ENCODE measurements at places on chromosomes 3 and 15.

- no peak for DNase-seq
Measured at GRCh38 chr3:124741027-124741426, 10.8 kb downstream of the UMPS start.

- no peak for DNase-seq
Measured at GRCh38 chr3:164657631-164658030, 420.7 kb downstream of the SI start.

GRCh38 chr15:57060799-57061198 lies 142.4 kb downstream of the TCF12 start:
- DNase-seq = no peak

DNA sequence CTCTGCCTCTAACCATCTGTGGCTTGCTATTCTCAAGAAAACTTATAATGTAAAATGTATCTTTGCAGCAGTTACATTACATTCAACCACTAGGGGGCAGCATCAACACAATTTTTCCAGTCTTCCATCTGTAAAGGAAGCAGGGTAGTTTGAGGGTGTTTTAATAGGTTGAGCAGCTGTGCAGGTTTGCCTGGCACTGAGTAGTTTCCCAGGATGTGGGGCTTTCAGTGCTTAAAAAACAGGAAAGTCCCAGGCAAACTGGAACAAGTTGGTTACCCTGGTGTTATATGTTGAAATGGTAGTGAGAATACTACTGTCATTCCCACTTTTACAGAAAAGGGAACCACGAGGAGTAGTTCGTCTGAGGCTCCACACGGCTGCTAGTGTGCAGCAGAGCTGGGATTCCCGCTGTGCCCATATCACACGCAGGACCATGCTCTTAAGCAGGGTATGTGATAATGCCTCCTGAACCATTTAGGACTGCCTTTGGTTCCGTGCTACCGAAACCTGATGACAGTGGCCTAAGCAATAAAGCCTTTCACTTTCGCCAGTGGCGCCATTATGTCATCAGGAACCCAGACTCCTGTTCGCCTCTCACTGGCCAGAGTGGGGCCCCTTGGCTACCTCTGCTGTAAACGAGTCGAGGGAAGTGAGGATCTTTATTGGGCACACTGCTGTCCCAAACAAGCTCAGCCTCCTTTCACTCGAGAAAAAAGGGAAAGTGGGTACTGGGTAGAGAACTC lies 64.7 kb upstream of the ZBTB38 start:
- peak; percentile 79 for DNase-seq

DNA sequence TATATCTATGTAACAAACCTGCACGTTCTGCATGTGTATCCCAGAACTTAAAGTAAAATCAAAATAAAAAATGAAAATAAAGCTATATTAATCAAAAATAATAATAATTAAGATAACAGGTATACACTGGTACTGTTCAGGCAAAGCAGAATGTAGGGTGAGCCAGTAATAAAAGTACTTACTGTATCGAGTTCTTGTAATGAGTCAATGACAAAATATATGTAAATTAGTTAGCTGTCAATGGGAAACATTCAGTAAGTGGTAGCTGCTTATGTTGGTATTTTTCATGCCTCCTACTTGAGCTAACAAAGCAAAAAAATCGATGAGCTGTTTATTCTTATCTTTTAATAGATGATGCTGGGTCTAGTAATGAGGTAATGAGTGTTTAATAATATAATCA lies 93.2 kb downstream of the GBE1 start:
- DNase-seq = no peak

DNA sequence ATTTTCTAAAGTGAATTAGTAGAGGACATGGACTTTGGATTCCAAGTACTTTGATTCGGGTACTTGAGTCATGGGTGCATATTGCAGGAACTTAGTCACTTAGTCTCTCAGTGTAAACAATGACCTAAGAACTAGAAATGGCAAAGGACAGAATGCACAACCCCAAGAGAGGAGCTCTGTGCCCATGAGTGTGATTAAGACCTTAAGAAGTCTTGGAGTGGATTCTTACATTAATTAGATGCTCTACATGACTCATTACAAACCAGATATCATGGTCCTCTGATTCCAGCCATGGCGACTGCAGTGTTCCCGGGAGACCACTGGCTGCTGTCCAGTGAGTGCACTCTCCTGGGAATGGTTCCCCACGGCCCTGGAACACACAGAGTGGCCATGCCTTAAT lies 251.5 kb downstream of the GABRG3 start:
- DNase-seq = no peak

DNA sequence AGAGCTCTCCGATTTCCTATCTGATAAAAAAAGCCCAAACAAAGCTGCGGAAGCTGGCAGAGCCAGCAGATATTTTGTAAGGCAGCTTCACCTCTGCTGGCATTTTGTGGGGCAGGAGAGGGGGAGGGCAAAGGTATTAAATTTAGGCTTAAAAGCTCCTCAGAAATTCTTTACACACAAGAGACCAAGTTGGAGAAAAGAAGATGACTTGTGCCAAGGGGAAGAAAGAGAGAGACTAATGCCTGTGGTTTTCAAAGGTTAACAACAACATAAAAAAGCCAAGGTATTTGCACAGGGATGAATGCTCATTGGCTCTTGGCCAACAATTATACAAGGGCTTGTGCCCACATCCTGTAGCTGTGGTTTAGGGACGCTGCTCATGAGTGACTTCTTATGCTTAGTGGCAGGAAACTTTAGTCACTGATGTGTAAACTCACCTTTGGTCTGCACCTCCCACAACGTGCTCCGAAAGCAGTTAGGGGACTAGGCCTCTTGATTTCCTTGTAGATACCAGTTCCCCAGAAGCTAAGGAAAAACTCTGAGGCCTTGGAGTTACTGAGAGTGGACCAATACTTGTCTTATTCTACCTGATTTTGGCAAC lies 152.9 kb downstream of the TPRG1 start:
- no peak for DNase-seq

- DNase-seq = no peak
Measured at GRCh38 chr15:30062881-30063280, 19.9 kb upstream of the GOLGA8J start.

DNA sequence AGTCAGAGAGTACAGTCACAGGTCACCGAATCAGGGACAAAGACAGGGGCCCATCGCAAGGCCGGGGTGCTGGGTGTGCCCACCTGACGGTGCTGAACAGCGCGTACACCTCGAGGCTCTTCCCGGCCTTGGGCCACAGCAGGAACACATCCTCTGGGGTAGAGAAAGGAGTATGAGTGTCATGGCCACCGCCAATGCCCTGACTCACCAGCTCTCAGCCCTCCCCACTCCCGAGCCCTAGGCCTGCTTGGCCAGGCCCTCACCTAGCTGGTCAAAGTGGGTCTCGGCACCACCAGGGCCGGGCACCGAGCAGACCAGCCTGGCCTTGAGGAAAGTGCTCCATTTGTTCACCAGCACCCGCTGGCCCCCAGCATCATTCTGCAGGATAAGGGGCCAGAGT lies 4.2 kb downstream of the SEMA3G start:
- DNase-seq = no peak

GRCh38 chr3:37935290-37935668 lies 55.3 kb upstream of the VILL start:
- DNase-seq = no peak

DNA sequence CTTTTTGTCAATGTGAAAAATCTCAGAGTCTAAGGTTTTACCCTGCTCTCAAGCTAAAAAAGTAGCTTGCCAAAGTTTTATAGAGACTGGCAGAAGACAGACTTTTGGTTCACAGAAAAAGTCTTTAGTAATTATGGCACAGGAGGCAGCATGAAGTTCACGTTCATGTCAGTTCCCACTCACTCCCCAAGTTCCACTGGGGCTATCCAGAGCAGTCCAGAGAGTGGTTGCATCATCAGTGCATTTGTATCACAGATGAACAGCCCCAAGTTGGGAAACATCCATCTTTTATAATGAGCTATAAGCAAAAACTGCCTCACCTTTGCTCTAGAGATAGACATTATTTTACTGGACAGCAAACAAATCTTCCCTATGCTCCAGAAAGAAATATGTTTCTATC lies 454.1 kb upstream of the AGTR1 start:
- DNase-seq = no peak

- DNase-seq = no peak
Measured at GRCh38 chr3:153045150-153045549, 116.9 kb upstream of the RAP2B start.

DNA sequence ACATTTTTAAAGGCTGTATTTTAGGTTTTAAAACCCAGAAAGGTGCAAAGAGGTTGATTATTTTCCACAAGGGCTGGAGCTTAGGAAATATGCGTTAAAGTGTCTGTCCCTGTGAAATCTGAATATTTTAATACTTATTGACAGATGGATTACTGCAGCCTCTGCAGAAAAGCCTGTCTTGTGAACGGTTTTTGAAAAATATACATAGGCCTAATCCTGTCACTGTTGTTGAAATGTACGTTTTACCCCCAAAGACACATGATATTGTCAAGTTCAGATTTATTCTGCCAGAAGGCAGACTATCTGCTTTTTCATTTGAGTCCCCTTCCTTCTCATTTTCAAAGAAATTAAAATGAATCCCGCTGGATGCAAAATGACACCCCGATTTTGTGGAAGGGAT lies 2.2 kb upstream of the BCL6 start:
- DNase-seq = peak; percentile 66

DNA sequence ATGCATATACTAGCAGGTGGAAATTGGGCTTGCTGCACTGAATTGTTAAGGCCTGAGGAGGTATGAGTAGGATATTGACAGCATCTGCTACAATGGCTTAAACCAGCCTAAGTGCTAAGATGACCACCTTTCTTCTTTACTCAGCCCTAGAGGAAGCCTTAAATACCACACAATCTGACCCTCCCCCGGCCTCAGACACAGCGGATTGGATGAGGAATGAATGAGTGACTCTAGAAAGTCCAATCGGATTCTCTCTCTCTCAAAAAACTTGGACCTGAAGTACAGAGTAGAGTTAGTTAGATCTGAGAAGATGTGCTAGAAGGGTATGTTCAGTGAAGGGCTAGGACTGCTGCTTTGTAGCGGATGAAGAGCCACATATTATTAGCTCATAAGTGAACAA lies 39.9 kb upstream of the C3orf49 start:
- DNase-seq = no peak

- DNase-seq = peak; percentile 82
Measured at GRCh38 chr15:23035964-23036566, 3.3 kb downstream of the TUBGCP5 start.

DNA sequence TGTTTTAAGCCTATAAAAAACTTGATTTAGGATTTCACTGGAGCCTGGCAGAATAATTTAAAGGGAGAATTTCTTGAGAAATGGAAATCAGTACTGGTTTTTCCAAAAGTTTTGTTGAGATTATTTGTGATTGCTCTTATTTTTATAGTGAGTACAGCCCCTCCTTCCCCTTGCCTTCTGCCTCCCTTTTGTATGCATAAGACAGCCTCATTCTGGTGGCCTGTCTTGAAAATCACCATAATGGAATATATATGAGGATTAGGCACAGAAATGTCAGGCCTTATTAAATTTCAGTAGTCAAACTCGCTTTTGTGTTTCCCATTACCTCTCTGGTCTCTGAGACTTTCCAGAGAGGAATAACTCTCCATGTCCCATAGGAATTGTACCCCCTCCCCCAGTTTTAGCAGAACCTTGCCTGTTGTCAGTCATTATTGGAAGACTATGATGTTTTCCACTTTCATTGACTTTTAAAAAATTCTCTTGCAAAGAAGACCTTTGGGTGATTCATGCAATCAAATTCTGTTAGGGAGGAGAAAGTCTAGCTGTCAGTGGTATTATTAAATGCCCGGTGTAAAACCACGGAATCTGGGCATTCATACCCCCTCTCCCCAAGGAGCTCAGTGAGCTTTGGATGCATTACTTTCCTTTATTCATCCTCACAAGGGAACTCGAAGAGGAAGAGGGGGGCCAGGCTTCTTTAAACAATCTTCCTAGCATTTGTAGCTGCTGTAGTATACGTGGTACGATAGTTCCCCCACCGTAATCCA lies 171.6 kb upstream of the TSC22D2 start:
- DNase-seq = no peak
